Stimulated activated CD8-positive, alpha-beta memory T cell treated with anti-CD3 and anti-CD28 coated beads, Interleukin-15, amount 100 ng/mL, for 1 hour (primary cell): ENCODE measurements at places on chromosomes 7 and 10.

DNA sequence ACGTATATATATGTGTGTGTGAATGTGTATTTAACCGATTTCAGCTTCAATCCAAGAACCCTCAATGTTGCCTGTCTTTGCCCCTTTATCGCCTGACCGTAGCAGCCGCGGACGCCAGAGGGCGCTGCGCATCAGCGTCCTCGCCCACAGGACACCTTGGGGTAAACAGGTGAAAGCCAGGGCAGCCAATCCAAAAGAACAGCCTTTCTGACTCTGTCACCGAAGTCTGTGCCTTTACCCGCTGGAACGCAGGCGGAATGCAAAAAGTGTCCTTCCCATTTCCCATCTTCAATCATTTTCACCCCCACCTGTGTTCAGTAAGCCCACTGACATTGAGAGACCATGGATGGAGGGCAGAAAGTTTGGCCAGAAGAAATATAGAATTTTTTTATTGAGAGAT is 3.6 kb downstream of the NXPH1 start:
- no peak for DNase-seq

- no peak for DNase-seq
These were observed 10.2 kb downstream of the BZW2 start for GRCh38 chr7:16656141-16656540.

GRCh38 chr7:1473864-1474512 is 14.7 kb upstream of the MICALL2 start:
- DNase-seq: peak; percentile 72

GRCh38 chr10:34710391-34710751 is 104.7 kb downstream of the PARD3 start:
- no peak for DNase-seq

GRCh38 chr7:36264123-36264801 is 111.2 kb downstream of the EEPD1 start:
- no peak for DNase-seq

- DNase-seq: no peak
These were observed 158.8 kb downstream of the CAMK1D start for GRCh38 chr10:12508165-12508564.

DNA sequence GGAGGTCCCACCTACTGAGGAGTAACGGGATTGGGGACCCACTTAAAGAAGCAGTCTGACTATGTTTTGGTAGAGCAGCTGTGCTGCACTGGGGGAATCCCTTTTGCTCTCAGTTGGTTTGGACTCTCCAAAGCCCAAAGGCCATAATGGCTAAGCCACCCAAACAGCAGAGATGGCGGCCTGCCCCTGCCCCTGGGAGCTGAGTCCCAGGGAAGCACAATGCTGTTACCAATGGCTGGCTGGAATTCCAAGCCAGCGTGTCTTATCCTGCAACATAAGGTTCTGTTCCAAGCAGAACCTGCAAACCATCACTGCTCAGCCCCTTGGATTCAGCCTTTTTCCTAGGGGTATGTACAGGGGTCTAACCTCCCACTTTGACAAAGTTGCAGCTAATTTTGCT is 53.7 kb upstream of the GNAT3 start:
- DNase-seq: no peak

- DNase-seq: no peak
These were observed 1.1 kb downstream of the TBX20 start for GRCh38 chr7:35252612-35253459.

GRCh38 chr10:43237128-43237527 is 29.7 kb downstream of the RASGEF1A start:
- no peak for DNase-seq

GRCh38 chr7:73343671-73344380 is 15.9 kb downstream of the FKBP6 start:
- DNase-seq: no peak

GRCh38 chr7:112056409-112056808 is 149.8 kb downstream of the DOCK4 start:
- no peak for DNase-seq

DNA sequence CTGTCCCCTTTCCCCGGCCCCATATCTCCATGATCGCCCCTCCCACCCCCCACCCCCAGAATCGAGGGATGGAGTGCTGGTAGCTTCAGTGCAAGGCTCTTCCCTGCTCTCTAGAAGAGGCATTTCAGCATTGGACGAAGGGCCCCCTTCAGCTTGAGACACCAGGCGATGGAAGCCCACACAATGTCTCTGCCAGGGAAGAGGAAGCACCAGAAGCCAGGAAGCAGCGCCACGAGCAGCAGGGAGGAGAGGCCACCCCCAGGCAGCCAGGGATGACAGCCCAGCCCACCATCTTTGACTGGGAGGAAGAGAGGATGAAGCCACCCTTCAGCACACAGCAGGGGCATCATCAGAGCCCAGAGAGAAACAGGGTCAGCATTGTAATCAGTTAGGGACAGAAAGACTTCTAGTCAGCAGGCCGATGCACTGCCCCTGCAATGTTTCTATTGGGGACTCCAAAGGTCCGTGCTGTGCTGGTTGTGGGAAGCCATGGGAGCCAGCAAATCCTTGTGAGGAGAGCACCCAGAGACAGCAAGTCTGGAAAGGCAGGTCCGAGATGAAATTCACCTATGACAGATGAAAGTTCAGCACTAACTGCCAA is 15.7 kb downstream of the TMEM72 start:
- no peak for DNase-seq

DNA sequence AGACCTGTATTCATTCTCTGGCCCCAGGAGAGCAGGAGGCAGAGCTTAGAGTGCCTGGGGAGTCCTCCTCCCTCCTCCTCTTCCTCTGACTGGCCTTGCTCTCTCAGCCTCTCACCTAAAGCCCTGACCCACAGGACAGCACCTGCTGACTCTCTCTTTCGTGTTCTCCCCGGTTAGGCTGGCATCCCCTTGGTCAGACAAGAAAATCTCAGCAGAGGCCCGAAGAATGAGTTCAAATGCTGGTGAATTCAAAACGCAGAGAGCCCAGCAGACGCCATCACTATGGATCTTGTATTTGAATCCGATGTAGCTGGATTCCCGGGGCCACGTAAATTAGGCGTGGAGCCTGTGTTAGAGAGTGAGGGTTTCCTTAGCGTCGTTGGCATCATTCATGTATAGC is 255.3 kb downstream of the KLF6 start:
- no peak for DNase-seq

- no peak for DNase-seq
These were observed 438.0 kb downstream of the ETV1 start for GRCh38 chr7:13551503-13551902.

DNA sequence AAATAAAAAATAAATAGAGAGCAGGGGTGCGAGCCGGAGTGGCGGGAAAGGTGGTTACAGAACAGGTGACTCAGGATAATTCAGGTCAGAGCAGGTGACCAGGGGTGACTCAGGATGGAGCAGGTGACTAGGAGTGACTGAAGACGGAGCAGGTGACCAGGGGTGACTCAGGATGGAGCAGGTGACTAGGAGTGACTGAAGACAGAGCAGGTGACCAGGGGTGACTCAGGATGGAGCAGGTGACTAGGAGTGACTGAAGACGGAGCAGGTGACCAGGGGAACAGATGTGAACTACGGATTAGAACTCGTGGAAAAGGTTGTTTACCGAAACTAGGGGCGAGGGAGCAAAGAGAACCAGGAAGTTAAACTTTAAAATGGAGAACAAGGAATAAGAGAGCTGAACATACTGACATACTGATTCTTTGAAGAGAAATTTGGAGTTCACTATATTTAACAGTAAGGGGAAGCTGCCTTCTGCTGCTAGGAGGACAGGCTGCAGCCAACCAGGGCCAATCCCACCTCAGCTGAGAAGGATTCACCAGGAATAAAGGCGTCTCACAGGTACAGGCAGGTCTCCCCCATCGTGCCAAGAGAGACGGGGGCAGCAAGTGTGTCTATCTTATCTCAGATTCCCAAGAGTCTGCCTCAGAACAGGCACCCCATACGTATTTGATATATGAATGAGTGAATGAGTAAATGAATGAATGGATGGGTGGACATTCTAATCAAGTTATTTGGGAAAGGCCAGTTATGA is 101.3 kb downstream of the CPXM2 start:
- DNase-seq: no peak

GRCh38 chr7:2202901-2203765 is 29.6 kb downstream of the MAD1L1 start:
- DNase-seq: no peak

DNA sequence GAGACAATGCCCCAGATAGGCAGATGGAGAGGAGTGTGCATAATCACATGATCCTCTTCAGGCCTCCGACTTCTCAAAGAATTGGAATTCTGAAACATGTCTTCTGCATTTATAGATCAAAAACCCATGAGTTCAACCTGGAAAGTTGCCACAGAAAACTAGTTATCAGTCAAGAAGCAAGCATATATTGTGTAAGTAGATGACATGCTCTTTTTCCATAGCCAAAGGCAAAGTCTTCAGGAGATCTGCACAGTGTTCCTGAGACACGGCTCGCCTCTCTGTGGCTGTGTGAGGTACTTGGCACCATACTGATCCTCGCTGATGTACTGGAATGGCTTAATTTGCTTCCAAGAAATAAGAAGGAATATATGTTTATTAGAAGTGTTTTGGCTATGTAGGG is 213.5 kb upstream of the MKI67 start:
- no peak for DNase-seq

DNA sequence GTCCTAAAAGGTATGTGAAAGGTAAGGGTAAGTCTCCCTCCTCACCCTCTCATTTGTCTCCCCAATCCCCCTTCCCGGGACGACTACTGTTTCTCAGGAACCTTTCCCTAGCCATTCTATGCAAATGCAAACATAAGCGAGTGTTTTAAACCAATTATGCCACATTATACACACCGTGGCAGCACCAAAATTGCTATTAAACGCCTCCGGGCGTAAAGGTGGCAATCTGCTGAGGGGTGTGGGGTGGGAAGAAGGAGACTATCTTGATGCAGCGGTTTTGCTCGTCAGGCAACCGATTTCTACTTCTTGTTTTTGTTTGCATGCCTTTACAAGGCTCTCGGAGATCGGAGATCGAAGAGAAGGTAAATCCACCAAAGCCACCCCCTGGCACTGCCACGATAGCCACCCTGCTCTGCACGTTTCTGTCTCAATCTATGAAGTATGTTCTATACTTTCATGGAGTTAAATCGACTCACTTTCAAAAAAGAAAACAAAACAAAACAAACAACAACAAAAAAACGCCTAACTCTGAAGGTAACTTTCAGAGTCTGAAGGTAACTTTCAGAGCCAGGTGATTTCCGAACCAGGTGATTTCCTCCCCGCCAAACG is 46.0 kb upstream of the CDK1 start:
- DNase-seq: no peak

DNA sequence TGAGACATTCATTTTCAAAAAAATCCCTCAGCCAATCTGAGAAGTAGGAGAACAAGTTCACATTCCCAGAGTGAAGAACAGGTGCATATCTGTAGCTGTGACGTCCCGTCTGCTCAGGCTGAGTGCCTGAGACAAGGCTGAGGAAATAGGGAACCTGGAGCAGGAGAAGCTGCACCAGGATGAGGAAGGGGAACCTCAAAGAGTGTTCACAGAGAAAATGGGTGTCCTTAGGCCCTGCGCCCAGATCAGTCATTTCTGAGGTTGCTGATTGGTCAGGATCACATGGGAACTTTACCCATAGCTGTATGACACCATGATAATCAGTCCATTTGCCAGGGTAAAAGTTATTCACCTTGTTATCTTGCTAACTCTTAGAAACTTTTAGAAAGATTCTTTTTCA is 34.2 kb upstream of the TARP start:
- DNase-seq: no peak

GRCh38 chr7:150405584-150406311 is 26.6 kb downstream of the ZNF775 start:
- DNase-seq: no peak

DNA sequence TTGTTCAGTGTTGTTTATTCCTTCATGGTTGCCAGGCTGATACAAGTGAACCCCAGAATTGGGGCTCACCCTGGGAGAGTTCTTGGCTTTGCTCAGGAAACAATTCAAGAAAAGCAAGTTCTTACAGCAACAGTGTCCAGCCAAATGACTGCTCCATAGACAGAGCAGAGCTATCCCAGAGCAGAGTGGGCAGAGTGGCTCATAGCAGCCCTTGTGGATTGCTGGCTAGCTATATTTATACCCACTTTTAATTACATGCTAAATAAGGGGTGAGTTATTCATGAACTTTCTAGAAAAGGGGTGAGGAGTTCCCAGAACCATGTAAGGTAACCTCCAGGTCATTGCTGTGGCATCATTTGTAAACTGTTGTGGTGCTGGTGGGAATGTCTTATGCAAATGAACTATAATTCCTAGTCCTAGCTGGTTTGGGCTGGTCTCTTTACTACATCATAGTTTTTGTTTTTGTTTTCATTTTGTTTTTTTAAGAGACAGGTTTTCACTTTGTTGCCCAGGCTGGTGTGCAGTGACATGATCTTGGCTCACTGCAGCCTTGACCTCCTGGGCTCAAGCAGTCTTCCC is 59.9 kb upstream of the HBP1 start:
- no peak for DNase-seq

GRCh38 chr10:89241026-89241425 is 10.5 kb downstream of the LIPA start:
- DNase-seq: no peak

DNA sequence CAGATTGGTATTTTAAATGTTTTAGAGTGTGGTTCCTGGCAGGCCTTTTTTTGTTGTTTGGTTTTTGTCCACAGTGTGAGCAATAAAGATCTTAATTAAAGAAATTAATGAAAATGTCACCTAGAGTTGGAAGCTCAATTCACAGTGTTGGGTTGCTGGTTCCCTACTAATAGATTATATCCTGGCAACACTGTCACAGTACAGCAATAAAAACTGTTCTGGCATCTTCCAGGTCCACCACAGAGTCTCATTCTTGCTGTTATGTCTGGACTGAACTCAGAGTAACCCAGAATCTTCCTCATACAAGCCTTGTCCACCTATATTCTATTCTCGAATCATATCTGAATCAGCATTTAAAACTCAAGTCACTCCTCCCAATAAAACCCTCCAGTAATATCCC is 212.4 kb upstream of the LRRTM3 start:
- DNase-seq: no peak

DNA sequence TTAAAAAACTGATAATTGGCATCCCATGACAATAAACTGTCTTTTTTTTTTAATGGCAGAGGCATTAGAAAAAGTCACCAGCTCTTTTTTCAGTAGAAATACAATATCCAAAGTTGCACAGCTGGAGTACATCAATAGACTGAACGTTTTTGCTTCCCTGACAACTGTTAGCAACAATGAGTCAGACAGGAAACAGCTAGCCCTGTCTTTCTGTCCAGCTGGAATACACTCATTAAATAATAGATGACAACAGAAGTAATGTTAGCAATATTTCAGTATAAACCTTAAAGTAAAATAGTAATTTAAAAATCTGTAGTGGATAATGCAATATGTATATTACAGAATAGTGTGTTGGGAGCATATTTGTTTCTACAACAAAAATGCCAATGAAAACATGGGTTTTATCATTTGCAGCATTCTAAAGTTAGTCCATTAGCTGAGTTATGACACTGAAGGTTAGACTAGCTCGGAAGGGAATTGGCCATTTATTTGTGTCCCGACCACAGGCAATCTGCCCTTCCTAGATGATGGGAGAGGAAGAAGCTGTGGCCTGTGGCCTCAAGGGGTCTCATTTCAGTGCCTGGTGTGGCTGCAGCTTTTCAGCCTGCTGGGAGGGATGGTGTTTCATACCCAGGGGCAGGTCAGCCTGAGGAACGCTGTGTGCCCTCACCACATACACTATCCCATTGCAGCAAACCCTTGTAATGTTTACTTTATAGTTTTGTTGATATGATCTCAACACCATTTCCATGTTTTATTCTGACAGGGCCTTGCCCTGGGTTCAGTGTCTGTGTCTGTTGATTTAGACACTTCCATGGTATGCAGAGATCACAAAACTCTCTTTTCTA is 173.3 kb downstream of the SLC16A9 start:
- no peak for DNase-seq

- no peak for DNase-seq
These were observed 80.6 kb downstream of the VWA2 start for GRCh38 chr10:114319406-114320248.
